WTC11 (cell line): ENCODE measurements at places on chromosomes 2 and 18.

- DNase-seq = no peak
Observed at GRCh38 chr2:233164967-233165366, 86.5 kb upstream of the ATG16L1 start.

GRCh38 chr2:238649936-238650518 lies 197.9 kb upstream of the TWIST2 start:
- no peak for DNase-seq

DNA sequence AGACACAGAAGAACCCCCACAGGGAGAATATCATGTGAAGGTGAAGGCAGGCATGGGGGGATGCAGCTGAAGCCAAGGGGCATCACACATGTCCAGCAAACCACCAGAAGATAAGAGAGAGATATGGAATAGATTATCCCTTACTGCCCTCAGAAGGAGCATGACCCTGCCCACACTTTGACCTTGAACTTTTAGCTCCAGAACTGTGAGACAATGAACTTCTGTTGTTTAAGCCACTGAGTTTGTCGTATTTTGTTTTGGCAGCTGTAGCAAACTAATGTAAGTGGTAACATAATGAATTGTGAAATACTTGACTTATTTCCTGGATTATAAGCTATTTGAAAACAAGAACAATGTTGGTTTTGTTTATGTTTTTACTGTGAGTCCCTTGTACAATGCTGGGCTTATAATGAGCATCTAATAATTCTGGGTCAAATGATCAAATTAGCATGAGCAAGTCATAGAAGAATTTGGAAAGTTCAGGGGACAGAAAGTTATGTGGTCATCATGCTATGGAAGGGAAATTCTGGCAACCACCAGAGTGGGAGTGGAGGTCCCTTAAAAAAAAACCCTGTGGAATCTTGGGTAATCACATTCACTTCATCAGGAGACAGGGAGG lies 541.0 kb upstream of the KLHL29 start:
- DNase-seq = no peak

GRCh38 chr2:42877511-42877910 lies 85.1 kb upstream of the HAAO start:
- DNase-seq = no peak

DNA sequence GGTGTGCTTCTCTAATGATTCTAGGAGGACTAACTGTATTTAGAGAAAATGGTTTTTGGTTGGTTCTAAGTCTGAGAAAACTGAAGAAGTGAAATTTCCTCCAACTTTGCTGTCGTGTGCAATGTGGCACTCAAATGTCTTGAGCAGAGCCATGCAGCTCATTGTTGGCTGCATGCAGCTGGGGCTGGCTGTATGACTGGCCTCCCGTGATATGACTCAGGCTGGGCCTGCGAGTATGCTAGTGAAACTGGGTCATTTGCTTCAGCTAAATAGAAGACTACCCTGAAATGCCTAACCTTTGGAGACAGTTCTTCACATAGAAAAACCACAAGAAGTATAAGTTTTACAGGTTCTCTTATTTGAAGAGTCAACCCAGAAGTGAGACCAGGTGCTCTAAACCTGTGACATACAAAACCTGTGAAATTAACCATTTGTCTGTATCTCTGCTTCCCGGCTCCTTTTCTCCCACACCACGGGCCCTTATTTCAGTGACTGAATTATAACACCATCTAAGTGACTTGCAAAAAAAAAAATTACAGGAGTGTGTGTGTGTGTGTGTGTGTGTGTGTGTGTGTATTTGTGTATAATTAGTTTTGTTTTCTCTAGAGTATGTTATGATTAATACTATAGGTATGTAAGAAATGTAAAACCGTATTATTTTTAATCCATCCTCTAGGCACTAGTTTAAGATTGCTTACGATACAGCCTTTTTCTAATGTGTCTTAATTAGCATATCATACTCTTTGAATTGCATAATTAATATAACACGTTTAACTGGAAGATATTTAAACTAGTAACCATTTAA lies 15.9 kb downstream of the POLI start:
- no peak for DNase-seq

DNA sequence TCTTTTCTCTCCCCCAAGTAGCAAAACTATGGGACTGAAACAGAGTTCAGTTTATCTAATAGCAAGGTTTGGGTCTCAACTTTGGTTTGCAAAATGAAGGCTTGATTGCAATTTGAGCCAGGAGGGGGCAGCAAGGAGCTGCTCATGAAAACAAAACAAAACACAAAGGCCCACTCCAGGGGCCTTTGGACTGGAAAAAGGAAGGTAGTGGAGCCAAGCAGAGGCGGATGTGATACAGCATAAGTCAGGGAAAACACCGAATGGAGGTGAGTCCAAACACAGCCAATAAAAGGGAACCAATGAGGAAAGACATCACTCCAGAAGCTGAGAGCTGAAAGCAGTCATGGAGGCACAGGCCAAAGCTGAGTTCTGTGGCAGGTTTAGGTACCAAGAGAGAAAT lies 799.7 kb upstream of the ACVR2A start:
- peak; percentile 76 for DNase-seq

DNA sequence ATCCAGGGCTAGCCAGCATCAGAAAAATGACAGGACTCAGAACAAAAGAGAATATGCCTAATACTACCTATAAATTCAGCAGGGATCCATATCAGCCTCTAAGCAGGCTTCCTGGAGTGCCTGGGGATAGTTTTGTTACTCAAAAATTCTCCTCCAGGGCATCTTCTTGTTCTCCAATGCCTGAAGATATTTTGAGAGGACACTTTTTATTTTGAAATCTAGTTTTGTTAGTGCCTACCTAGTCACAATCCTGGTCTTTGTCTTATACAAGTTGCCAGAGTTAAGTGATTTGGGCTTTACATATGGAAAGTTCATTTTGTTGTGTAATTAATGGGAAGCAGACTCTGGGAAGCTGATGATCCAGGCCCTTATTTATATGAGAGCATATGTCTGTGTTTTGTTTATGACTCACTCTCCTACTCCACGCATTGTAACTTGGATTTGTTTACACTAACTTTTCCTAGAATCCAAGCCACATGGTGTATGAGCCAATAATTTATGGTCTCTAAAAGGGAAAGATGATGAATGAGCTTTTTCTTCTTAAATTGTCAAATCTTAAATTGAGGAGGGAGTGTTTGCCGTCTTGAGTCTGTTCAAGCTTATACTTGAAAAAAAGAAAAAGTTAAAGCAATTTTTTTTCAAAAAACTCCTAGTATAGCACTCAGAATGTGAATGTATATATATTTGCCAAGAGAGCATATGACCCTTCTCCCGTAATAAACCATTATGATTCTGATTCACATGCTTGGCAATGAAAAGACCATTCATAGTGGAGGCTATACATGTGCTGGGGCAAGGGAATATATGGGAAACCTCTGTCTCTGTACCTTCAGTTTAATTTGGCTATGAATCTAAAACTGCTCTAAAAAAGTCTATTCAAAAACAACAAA lies 370.3 kb downstream of the SETBP1 start:
- DNase-seq = no peak

GRCh38 chr2:239214725-239215124 lies 186.1 kb downstream of the HDAC4 start:
- no peak for DNase-seq

DNA sequence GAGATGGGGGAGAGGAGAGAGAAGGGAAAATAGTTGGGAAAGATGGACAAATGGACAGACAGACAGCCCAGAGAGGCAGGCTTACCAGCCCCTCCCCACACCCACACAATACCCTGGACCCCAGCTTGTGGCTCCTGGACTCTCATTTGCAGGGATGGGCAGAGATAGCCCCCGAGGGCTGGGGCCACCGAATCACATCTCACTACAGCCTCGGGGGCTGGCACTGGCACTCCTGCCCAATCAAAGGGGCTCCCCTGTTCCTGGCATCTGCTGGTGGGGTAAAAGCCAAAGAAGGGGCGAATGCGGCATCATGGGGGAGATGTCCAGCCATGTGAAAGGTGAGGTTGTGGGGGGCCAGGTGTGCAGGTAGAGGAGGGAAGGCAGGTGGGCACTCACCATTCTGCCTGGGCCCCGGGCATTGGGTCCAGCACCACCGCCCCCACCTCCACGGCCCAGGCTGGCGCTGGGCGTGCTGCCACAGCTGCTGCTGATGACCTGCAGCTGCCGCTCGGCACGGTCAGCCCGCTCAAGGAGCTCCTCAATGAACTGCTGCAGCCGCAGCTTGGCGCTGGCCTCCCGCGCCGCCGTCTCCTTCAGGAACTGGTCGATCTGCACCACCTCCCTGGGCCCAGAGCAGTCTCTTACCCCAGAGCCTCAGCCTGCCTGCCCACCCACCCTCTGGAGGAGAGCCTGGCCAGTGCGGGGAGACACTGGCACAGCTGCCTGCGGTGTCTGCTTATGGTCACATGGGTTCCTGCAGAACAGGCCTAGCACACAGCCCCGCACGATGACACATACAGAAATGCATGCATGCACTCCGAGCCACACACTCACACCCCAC lies 18.0 kb downstream of the FBXO41 start:
- DNase-seq = no peak

- no peak for DNase-seq
Observed at GRCh38 chr2:226011716-226012450, 612.4 kb downstream of the NYAP2 start.

- no peak for DNase-seq
Observed at GRCh38 chr2:205637779-205638503, 44.4 kb upstream of the NRP2 start.

GRCh38 chr18:73887801-73888200 lies 259.8 kb downstream of the FBXO15 start:
- DNase-seq = no peak

GRCh38 chr2:65231892-65232477 lies 4.4 kb downstream of the ACTR2 start:
- no peak for DNase-seq

DNA sequence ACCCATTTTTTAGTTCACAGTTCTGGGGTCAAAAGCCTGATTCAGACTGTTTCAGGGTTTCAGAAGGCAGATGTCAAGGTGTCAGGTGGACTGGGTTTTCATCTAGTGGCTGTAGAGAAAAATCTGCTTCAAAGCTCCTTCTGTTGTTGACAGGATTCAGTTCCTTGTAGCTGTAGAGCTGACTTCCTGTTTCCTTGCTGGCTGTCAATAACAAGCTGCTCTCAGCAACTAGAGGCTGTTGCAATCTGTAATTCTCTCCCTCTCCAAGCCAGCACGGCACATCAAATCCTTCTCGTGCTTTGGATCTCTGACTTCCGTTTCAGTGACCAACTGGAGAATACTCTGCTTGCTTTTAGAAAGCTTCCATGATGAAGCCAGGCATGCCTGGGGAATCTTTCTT lies 179.4 kb downstream of the DOK6 start:
- no peak for DNase-seq

- DNase-seq = no peak
Observed at GRCh38 chr18:3209859-3210569, 9.8 kb downstream of the MYOM1 start.

GRCh38 chr18:50034029-50034428 lies 160.9 kb downstream of the MYO5B start:
- no peak for DNase-seq

DNA sequence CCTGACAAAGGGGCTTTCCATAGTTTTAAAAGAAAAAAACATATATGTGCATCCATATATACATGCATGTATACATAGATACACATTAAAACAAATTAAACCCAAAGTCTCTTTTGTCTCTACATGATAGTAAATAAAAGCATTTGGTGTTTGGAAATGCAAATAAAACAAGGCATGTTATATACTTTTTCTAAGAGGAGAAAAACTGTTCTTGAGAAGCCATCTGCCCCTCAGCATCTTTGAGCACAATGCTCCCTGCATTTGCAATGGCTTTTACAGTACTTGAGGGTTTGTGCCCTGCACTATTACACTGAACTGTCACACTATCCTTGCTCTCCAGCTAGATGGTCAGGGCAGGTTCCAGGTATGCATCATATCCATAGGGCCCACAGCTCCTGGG lies 210.2 kb downstream of the L3MBTL4 start:
- DNase-seq = no peak

DNA sequence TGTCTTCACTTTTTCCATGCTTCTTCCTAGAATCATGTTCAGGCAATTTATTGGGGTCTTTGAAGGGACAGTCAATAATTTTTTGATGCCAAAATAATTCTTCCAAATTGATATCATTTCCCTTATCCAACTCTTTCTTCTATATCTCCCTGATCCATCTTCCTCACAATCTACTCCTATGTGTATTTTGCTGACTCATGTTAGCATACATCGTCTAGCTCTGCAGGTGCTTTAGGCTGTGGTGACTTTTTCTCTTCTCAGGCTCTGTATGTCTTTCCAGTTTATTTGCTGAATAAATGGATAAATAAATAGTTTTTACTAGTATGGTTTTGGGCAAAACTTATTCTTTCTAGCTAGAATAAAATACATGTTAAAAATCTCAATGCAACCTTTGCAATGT lies 1650.9 kb upstream of the TMEFF2 start:
- no peak for DNase-seq

- DNase-seq = peak; percentile 64
Observed at GRCh38 chr2:237154082-237154638, 68.5 kb downstream of the COPS8 start.

DNA sequence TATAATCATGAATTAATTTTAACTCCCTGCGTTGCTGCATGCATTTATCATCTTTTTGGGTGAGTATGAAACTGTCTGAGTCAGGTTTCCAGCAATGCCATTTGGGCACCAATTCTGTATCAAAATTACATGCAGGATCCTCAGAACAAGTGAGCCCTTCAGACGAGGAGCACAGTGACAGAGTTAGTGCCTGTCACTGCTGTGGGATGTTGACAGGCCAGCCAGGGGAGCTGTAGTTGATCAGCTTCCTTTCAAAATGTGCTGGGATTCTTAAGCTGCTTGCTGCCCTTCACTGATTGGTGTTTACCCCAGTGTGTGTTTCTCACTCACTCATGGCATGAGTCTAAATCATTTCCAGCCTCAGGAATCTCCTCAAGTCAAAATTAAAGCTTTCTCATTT lies 109.2 kb downstream of the TPGS2 start:
- DNase-seq = no peak

DNA sequence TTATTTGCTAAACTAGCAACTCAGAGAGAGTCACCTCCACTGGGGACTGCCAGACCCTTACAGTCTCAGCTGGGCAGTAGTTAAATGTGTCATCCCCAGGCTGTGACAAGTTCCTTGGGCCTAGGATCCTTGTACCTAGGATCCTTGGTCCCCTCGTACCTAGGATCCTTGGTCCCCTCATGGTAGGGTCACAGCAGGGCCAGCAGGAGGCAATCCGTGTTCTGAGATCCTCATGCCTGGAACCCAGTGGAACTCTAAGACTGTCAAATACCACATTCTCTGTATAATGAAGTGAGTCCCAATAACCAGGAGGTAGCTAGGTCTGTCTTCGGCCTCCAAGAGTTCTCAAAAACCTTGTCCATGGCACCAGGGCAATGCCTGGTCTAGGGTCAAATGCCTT lies 60.8 kb downstream of the LYPD6B start:
- DNase-seq = no peak

GRCh38 chr18:63070767-63071502 lies 248.6 kb downstream of the BCL2 start:
- DNase-seq = no peak
